ENCODE measurements at places on chromosomes 2 and 18. TPM values are rescaled to one million over a fixed set of nuclear protein-coding genes. Genes with fewer than 3 reads are reported as not detected.

Gene IGFBP5
- 1,859 TPM for total RNA-seq

DNA sequence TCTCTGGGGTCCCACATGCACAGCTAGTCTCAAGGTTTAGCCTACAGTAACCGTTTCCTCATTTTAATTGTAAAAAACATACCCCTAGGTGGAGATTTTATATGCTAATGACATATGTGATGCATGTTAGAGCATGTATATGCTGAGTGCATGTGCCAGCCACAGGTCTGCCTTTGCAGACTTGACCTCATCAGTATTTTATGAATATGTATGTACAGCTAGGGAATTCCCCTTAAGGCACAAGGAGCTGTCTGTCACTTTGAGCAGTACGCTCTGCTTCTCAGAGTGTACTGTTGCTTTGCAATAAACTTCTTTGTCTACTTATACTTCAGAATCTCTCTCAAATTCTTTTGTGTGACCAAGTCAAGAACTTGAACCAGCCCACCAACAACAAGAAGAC lies 131.2 kb upstream of the ERBB4 start:
- H3K36me3 ChIP-seq: no peaks in the 10 kb centered on the region
- no peaks in the 10 kb centered on the region for H3K27me3 ChIP-seq
- DNase-seq: no peak
- no peaks in the 10 kb centered on the region for H3K4me1 ChIP-seq

Gene PAX8
- total RNA-seq: 2.2 TPM

Gene SERPINB11
- not detected for total RNA-seq

- H3K36me3 ChIP-seq: no peaks in the 10 kb centered on the region
- H3K4me3 ChIP-seq: no peak overlapping the region
- H3K27me3 ChIP-seq: no peaks in the 10 kb centered on the region
- DNase-seq: no peak
These were observed 91.9 kb upstream of the TPO start for GRCh38 chr2:1321321-1321720.

DNA sequence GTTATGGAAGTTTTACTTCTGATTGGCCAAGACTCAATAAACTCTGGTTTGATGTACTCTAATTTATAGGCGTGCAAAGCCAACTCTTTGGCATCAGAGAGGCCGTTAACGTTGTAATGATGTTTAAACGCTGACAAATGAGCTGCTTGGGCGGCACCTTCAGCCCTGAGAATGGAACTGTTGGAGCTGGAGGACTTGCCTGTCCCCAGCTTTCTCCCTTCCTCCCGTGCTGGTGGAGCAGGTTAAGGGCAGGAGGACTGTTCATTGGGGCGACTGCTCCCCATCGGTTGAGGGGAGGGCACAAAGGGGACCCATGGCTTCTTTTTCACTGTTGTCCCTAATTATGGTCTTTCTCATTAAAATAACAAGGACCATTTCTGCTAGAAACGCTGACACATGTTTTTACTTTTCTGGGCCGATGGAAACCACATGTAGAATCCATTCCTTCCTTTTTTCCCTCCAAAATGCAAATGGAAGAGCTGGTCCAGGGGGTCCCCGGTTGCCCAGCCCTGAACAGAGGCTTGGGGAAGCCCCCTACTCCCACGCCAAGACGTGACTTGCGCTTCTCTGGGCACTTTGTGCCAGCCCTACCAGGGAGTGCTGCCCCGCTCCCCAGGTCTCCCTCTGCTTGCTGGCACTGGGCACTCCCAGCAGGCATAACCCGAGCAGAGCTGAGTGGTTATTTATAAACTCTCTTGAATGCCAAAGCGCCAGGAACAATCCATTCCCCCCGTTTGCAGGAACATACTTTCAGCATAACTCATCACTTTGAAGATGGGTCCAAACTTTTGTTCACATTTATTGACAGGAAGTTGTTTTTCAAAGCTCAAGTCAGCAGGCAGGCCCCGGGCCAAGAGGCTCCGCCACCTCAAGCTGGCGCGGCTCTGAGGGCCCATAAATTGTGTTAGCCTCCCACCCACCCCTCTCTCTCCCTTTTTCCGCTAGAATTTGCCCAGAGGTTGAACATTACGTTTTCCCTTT lies 170.1 kb downstream of the ASB1 start:
- peaks cover 6% of the 10 kb centered on the region for H3K4me1 ChIP-seq
- peak; percentile 48 for DNase-seq
- H3K27ac ChIP-seq: peak overlapping the region; percentile 56
- H3K36me3 ChIP-seq: no peaks in the 10 kb centered on the region
- no peak overlapping the region for H3K4me3 ChIP-seq
- no peaks in the 10 kb centered on the region for H3K27me3 ChIP-seq

DNA sequence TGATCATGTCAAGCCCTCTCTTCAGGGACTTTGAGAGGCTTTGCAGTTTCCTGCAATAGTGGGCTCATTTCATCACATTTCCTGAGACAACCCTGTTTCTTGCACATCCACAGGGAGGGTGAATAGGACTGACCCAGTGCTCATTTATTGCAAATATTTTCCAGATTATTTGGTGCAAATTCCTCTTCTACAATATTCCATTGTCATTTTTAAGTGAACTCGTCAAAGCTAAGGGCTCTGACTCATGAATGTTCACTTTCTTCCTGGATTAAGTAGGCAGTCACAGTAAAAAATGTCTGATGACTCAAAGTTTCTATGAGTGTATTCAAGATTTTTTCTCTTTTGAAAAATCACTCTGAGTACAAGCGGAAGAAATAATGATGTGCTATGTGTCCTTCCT lies 225.5 kb upstream of the GALNT5 start:
- H3K36me3 ChIP-seq: no peaks in the 10 kb centered on the region
- no peaks in the 10 kb centered on the region for H3K4me1 ChIP-seq
- DNase-seq: no peak
- no peaks in the 10 kb centered on the region for H3K27me3 ChIP-seq
- H3K27ac ChIP-seq: peak overlapping the region; percentile 71
- H3K4me3 ChIP-seq: no peak overlapping the region

DNA sequence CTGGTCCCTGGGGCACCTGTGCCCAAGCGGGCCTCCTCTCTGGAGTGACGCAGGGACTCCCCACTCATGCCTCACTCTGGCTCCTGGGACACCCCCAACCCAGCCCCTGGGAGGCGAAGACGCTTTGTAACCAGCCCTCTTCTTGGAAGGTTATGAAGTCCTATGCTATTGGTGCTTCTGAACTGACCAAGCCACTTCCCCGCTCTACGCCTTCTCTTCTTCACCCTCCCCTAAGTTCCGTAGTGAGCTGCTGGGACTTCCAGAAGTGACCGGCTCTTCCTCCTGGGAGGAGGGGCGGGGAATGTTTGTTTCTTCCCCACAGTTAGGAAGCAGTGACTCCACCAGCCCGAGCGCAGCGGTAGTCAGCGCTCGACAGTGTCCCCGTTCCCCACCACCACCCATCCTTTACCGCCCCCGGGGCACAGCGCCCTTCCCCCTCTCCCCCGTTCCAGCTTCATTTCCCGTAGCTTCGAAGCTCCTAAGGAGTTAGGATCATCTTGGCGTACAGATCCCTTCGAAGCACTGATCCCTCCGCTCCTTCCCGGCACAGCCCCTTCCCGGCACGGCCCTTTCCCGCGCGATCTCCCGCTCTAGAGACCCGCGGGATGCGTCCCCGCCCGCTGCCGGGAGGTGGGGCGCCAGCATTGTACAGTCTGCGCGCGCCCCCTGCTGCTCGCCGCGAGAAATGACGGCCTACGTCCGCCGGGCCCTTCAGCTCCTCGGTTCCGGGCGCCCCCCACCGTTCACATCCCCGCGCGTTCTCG lies 25.3 kb upstream of the NOTO start:
- H3K27me3 ChIP-seq: peaks cover 29% of the 10 kb centered on the region
- H3K4me1 ChIP-seq: peaks cover 17% of the 10 kb centered on the region
- peak overlapping the region; percentile 43 for H3K27ac ChIP-seq
- DNase-seq: peak; percentile 86
- no peaks in the 10 kb centered on the region for H3K36me3 ChIP-seq

DNA sequence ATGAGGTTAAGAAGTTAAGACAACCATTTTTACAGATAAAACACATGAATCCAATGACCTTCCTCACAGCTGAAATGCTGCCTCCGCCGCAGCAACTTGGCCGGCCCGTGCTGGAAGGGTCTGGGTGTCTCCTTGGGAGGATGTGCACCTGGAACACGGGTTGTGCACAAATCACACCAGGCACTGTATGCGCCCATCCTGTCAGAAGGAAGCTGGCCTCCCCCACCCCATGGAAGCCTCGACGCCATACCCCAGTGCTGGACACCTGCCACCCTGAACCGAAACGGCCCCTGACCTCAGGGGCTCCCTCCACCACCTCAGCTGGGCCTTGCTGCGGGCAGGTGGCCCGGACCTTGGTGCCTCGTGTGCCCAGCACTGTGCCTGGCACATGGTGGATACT lies 111.8 kb downstream of the PXDN start:
- H3K36me3 ChIP-seq: no peaks in the 10 kb centered on the region
- no peak for DNase-seq
- no peak overlapping the region for H3K27ac ChIP-seq

DNA sequence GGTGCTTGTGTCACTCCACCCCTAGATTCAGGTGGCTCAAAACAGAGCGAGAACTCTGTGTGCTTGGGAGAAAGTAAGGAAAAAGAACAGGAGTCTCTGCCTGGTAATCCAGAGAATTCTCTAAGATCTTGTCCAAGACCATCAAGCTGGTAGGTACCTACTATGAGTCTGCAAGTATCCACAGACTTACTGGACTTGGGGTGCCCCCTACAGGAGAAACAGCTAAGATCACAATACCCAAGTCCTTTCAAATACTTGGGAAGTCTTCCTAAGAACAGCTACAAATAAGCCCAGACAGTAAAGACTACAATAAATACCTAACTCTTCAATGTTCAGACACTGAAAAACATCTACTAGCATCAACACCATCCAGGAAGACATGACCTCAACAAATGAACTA lies 1143.6 kb upstream of the ACVR2A start:
- no peaks in the 10 kb centered on the region for H3K27me3 ChIP-seq
- no peak for DNase-seq
- H3K4me1 ChIP-seq: no peaks in the 10 kb centered on the region

DNA sequence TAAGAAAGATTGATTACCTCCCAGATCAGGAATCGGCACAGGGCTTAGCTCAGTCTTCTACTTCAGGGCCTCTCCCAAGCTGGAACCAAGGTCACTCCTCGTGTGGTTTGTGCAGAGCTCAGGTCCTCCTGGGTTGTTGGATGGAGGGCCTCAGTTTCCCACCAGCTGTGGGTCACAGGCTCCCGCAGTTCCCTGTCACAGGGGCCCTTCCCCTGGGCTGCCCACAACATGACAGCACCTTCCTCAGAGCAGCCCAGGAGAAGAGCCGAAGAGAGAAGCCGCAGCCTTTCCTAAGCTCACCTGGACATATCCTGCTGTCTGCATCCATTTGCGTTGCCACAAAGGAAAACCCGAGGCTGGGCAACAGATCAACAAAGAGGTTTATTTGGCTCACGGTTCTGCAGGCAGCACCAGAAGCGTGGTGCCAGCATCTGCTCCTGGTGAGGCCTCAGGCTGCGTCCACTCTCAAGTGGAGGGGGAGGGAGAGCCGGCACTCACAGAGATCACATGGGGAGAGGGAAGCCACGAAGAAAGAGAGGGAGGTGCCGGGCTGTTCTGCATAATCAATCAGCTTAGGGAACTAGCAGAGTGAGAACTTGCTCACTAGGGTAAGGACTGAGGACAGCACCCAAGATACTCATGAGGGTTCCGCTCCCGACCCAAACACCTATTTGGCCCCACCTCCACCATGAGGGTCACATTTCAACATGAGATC lies 13.0 kb upstream of the ALLC start:
- no peaks in the 10 kb centered on the region for H3K4me1 ChIP-seq
- no peak overlapping the region for H3K4me3 ChIP-seq
- no peaks in the 10 kb centered on the region for H3K27me3 ChIP-seq
- no peaks in the 10 kb centered on the region for H3K36me3 ChIP-seq
